Activated T-cell treated with anti-CD3 and anti-CD28 coated beads for 24 hours (primary cell): ENCODE measurements at places on chromosomes 5 and 9.

DNA sequence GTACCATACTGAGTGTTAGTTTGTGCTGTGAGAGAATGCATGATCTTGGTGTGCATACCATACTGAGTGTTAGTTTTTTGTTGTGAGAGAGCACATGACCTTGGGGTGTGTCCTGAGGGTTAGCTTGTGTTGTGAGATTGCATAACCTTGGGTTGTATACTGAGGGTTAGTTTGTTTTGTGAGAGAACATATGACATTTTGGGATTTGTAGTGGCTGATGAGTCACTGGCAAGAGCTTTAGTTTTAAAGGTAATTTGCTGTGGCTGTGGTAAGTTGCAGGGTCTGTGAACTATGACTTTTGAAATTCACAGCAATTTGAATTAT, 1068.3 kb upstream of the EDIL3 start:
- DNase-seq: no peak

DNA sequence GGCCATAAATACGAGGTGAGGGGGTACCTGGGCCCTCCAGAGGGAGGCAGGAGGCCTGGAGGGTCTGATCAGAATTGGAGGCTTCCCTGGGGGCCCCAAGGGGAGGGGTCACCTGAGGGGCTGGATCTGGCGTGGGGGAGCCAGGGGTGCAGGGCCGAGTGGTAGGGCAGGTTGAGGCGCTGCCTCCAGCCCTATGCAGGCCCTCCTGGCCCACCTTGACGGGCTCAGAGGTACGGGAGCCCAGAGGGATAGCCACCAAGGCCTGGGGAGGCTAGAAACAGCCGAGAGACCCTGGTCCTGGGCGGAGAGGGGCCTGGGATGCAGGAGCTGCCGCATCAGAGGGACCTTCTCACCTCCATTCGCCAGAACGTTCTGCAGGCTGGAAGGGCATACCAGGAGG, 24.3 kb downstream of the LHX3 start:
- no peak for DNase-seq

GRCh38 chr5:173283318-173284288, 44.6 kb downstream of the STC2 start:
- peak; percentile 74 for DNase-seq

GRCh38 chr9:21607576-21607975, 125.5 kb upstream of the IFNE start:
- no peak for DNase-seq

DNA sequence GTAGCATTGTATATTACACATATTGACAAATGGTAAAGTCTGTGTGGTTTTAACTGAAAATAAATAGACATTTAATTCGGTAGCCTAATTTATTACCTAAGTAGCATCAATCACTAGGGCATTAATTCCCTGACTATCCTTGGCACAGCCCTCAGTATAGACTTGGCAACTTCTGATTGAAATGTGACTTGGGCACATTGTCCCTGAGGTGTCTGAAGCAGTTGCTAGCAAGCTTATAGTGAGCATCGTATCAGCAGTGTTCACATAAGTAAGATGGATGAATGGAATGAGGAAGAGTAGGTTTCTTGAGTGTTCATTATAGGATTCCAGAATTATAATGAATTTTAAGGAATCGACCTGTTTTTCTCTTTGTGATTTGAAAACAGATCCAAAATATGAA, 16.1 kb downstream of the LURAP1L start:
- no peak for DNase-seq

DNA sequence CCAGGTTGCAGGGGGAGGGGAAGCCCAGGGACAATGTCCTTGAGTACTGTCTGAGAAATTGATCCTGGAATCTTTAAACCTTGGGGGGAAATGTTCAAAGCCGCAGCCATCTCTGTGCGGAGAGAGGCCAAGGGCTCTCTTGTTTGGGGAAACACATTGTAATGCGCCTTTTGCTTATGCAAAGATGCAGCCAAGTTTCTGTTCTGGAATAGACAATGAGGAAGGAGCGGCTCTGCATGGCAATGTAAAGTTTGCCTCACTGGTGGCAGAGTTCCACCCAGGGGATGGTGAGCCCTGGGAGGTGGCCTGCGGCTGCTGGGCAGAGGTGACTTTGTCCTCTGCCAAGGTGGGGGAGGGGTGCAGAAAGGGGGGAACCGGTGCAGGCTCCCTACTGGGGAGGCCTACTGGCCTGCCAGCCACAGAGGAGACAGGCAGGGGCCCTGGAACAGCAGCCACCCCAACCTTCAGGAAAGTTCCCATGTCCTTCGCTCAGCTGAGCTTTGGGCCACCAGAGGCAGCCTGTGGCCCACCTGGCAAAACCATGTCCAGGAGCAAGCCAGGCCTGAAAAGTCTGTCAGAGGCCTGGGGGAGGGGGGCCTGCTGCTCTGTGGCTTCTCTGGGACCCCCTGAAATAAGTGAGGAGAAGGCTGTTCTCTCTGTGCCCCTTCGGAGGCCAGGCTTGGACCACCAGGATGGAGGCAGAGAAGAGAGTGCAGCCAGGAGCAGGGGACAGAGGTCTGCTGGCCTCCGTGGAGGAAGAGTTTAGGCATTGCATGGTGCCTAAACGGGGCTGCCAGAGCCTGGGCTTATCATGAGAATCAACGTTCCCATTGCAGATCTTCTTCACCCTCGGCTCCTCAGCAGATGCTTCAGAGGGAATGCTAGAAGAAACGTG, 127.8 kb downstream of the ZNF354C start:
- DNase-seq: no peak

DNA sequence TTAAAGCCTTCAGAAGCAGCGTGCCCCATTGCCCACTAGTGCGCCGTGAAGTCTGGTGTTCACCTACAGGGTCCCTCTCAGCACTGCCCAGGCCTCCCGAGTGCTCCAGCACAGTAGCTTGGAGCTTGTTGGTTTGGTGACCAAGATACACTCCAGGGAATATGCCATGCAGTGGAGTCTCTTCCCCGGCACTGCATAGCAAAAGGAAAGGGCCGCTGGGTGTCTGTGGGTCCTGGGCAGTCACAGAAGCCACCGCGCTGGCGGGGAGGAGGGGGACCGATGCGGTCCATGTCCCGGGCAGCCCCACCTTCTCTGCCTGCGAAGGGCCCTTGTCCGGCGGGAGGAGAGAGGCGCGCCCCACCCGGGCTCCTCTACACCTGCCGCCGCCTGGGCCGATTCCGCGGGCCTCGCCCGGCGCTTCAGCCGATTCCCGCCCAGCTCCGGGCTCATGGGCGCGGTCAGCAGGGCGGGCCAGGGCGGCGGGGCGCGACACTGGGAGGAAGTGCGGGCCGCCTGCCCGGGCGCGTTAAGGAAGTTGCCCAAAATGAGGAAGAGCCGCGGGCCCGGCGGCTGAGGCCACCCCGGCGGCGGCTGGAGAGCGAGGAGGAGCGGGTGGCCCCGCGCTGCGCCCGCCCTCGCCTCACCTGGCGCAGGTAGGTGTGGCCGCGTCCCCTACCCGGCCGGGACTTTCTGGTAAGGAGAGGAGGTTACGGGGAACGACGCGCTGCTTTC, at the start of gene SYK:
TSS of gene SYK (plus strand) at position 579 of the 732 bp plus-strand sequence. CDS start 42,080 bp downstream, outside the sequence.
- DNase-seq: peak; percentile 4

- DNase-seq: no peak
Measured at GRCh38 chr5:141872496-141873356, 5.5 kb downstream of the PCDH1 start.

DNA sequence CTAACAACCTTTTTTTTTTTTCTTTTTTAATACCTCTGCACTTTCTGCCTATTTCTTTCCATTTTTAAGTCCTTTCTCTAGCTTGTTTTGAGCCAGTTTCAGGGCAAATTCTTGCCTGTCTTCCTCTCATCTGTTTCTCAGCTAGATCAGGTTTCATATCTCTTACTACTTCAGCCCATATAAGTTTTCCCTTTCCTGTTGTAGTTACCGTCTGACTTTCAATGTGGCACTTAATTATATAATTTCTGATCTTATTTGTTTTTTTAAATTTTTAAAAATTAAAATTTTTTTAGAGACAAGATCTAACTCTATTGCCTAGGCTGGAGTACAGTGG, 104.7 kb upstream of the ELL2 start:
- no peak for DNase-seq

- no peak for DNase-seq
Measured at GRCh38 chr5:89128092-89128491, 245.1 kb upstream of the MEF2C start.

GRCh38 chr5:126914801-126915436, 115.4 kb downstream of the MARCHF3 start:
- no peak for DNase-seq

- no peak for DNase-seq
Measured at GRCh38 chr9:123679330-123679987, 250.5 kb downstream of the DENND1A start.

DNA sequence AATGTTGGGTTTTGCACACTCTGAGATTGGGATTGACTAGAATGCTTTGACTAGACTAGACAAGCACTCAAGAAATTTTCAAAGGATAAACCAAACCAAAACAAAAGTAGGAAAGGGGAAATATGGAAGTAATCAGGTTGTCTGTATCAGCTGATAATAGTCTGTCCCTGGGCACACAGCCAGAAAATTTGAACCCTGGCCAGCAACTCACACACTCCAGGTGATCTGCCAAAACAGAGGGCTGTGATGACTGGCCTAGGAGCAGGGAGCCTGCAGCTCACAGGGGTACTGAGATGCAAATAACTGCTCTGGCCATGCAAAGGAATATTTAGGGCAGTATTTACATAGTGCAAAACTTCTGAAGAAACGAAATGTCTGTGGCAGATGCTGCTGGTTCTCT, 112.3 kb upstream of the SMIM23 start:
- DNase-seq: no peak

- no peak for DNase-seq
Measured at GRCh38 chr5:159785656-159786055, 130.6 kb upstream of the ADRA1B start.

GRCh38 chr9:133656211-133657119, 20.3 kb downstream of the DBH start:
- no peak for DNase-seq

DNA sequence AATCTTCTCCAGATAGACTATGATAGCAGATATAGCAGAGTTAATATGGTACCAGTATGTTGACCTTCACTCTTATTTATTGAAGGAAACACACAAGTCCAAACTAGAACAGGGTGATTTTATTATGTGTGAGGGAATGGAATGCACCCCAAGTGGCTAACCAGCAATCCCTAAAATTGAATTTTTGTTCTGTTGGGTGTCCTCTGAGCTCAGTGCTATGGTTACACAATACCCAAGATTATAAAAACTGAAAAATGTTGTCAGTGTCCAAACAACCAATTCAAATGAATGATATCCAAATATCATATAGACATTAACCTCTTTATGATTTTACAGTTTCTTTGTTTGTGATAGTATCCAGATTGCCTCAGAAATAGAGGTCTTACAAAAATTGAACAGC, 60.9 kb downstream of the NNT start:
- DNase-seq: no peak

GRCh38 chr9:6415266-6415665, 2.3 kb downstream of the UHRF2 start:
- DNase-seq: no peak

DNA sequence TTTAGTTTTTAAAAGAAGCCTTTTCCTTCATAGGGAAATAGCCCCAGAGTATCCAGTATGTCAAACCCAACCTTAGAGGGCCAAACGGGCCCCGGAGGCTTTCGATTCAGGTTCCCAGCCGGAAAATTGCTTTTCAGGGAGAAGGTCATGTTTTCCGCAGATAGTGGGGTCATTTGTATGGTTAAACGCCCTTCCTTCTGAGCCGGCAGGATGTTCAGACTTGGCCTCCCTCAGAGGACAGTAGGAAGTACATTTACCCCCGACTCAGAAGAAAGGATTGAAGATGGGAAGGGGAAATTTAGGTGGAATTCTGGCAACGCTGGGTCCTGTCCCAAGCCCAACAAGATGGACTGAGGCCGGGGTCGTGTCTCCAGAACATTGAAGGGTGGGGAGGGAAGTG, 195.2 kb downstream of the AOPEP start:
- DNase-seq: no peak

DNA sequence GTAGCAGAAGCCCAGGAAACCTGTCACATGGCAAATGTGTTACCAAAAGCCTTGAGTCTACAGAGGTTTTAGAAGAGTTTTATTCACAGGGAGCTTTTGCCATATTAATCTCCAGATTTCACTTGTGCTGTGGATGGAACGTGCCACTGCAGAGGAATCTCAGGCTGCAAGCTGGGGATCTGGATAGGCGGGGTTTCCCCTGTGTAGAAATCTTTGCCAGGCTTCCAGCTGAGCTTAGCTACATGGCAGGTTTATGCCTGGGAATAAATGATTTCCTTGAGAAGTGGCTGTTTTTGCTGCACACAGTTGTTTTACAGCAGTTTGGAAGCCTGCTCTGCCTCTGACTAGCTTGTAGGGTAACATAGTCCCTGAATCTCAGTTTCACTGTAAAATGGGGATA, 224.6 kb upstream of the PLPPR1 start:
- DNase-seq: no peak

- no peak for DNase-seq
Measured at GRCh38 chr9:99162759-99163364, 57.9 kb downstream of the TGFBR1 start.

GRCh38 chr5:53469946-53470687, 10.3 kb upstream of the FST start:
- DNase-seq: no peak

GRCh38 chr9:105593145-105593544, 35.2 kb downstream of the FKTN start:
- no peak for DNase-seq

DNA sequence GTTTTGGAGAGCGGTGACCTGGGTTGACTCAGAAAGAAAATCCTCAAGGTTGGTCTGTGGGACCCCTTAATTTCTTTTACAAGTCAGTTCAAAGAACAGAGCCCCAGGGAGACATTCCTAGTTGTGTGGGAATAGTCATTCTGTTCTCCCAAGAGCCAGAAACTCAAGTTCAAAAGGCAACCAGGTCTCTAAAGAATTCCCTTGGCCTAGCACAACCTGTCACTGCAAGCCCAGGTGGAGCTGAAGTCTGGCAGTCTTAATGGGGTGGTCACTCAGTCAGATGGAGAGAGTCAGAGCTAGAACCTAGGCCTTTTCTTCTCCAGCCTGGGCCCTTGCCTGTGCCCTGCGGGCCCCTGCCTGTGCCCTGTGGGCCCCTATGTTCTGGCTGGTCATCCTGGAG, 37.5 kb upstream of the CDKN2AIPNL start:
- DNase-seq: no peak

GRCh38 chr9:38134611-38135237, 65.7 kb upstream of the SHB start:
- DNase-seq: no peak

- no peak for DNase-seq
Measured at GRCh38 chr5:7856855-7857254, 5.9 kb upstream of the CFAP90 start.

DNA sequence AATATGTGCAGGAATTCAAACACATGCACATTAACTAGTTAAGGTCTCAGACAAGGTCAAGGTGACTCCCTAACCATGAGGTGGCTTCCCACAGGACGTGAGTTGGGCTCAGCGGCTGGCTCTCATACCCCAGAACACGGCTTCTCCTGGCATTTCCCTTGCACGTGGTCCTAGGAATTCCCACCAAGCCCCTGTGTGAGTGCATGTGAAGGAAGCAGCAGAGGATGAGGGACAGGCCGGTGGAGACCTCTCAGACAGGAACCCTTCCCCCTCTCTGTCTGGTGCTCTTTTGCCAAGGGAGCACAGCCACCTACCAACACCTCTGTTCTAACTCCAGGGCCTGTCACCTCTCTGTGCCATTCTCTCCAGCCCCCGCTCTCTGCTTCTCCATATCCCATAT, 271.0 kb downstream of the FSTL4 start:
- no peak for DNase-seq
